ENCODE measurements at places on chromosomes 4 and X. TPM values are rescaled to one million over a fixed set of nuclear protein-coding genes. Genes with fewer than 3 reads are reported as not detected.

Gene H2BW2
- total RNA-seq, result not detected

Gene NLGN3
- total RNA-seq, result 0.54 TPM

Gene TKTL2
- total RNA-seq, result not detected

- peaks cover 24% of the 10 kb centered on the region for H3K4me1 ChIP-seq
- no peak overlapping the region for H3K4me3 ChIP-seq
- DNase-seq, result peak; percentile 24
- peak overlapping the region; percentile 10 for H3K27ac ChIP-seq
These were observed 6.9 kb upstream of the AFF1 start for GRCh38 chr4:86927843-86928395.
